ENCODE measurements at places on chromosomes 12 and 14.
A peak's percentile ranks its signal among the peaks of the same experiment; 100 is the strongest.

- DNase-seq: no peak
Measured at GRCh38 chr12:19423166-19423930, 15.9 kb upstream of the AEBP2 start.

- no peak for DNase-seq
Measured at GRCh38 chr12:10289005-10289754, 18.5 kb upstream of the KLRD1 start.

- no peak for DNase-seq
Measured at GRCh38 chr14:51002406-51002999, 58.2 kb upstream of the PYGL start.

GRCh38 chr12:57171668-57172067 is 24.2 kb upstream of the LRP1-AS start:
- no peak for DNase-seq

- no peak for DNase-seq
Measured at GRCh38 chr12:13539051-13539450, 342.5 kb downstream of the EMP1 start.

GRCh38 chr14:78448164-78449094 is 278.3 kb downstream of the NRXN3 start:
- DNase-seq: peak; percentile 32

- no peak for DNase-seq
Measured at GRCh38 chr14:95250140-95250769, 69.5 kb downstream of the CLMN start.

- no peak for DNase-seq
Measured at GRCh38 chr14:89266754-89267153, 150.3 kb downstream of the FOXN3 start.

DNA sequence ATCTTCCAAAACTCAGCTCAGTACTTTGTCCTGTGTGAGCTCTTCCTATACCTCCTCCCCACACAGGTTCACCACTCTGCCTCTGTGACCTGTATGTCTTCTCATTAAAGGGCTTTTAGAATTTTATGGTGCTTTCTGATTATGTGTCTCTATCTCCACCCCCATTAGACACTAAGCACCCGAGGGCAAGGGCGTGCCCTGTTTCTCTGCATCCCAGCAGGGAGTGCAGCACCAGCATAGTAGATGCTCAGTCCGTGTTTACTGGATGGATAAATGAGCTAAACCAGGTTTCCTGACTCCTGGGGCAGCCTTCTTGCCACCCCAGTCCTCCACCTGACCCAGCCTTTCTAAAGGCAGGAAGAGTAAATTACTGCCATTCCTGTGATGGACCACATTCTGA is 333.8 kb downstream of the CACNA1C start:
- DNase-seq: no peak

DNA sequence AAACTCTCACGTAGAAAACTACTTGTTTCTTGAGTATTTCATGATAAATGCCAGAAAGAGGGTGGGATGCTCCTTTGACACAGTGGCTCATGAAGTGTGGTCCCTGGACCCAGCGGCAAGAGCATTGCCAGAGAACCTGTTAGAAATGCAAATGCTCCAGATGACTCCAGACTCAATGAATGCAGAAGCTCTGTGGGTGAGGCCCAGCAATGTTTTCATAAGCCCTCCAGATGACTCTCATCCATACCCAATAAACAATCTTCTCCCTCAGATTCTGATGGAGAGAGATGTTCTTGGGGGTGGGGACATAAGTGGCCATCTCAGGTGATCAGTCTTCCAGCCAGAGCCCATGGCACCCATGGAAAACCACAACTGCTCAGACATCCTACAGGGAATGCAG is 88.9 kb downstream of the SMOC1 start:
- no peak for DNase-seq

GRCh38 chr12:18990856-18991255 is 138.7 kb upstream of the PLEKHA5 start:
- DNase-seq: no peak

- no peak for DNase-seq
Measured at GRCh38 chr12:47192051-47192450, 112.3 kb upstream of the AMIGO2 start.

DNA sequence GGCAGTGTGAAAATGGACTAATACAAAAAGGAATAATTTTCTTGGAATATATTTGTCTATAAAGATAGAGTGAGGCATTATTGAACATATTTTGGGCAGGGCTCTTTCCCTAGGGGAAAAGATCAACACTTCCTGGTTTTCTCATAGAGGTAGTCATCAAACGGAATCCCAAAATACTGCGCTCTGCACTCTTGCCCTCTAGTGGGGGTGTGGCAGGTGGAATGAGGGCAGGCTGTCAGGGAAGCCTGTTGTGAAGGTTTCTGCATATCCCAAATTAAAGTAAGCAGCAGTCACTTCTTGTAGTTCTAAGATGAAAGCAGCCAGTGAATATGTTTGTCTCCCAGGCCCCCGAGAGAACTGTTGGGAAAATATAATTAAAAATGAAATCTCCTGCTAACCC is 666.8 kb upstream of the TMEM132C start:
- no peak for DNase-seq

DNA sequence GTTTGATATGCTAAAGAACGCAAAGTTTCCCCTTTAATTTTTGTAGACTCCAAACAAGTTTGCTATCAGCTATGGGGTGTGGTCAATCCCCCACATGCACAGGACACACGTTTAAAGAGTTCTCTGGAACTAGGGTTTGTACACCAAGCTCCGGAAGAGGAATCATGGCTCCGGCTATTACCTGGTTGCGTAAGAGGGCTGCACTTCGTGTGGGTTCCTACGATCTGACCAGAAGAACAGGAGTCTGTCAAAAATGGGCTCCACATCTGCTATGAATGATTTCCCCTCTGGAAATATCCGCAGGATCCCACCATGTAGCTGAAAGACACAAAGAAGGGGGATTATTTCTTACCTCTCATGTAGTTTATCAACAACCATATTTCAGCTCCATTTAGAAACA is 22.0 kb downstream of the EGLN3 start:
- DNase-seq: no peak

DNA sequence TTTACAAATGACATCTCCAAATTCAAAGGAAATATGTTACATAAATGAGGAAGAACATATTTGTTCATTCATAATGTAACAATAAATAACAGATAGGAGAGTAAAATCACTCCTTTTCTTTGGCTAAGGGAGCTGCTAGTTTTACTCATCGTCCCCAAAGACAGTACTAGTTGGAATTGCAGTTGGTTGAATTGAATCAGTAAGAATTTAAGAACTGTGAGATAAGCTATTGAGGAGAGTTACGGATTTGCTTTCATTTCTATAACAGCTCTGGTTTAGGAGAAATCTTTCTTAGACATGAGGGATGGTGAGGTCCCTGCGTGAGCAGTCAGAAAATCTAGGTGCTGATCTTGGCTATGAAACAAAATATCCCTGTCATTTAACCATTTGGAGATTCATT is 402.8 kb downstream of the AEBP2 start:
- DNase-seq: no peak

DNA sequence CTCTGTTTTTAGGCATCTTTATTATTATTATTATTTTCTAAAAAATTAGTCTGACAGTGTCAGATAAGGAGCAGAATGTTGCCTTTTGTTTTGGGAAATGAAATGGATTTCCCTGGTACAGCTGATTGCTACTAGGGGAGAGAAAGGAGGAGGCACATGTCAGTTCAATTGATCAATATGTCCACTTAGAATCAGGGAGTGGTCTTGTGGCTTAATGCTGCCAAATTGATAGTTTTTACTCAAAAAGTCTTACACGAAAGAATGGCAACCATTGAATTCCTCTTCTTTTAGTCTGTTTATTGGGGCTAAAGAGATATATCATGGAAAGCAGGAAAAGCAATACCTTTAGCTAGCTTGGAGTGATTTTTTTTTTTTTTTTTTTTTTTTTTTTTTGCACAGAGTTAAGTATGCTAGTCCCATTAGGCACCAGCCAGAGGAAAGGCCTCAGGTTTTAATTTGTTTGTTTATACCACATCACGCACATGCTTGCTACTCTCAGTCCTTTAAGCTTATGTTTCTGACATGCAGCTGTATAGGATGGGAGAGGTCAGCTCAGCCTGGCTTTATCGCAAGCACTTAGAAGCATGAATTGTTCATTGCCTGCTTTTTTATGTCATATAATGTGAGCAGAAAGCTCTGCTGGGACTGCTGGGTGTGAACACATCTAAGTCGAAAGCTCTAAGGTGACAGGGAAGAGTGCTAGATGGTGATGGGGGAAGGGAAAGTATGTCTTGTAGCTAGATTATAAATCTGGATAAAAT is 1.4 kb downstream of the AKAP6 start:
- no peak for DNase-seq

DNA sequence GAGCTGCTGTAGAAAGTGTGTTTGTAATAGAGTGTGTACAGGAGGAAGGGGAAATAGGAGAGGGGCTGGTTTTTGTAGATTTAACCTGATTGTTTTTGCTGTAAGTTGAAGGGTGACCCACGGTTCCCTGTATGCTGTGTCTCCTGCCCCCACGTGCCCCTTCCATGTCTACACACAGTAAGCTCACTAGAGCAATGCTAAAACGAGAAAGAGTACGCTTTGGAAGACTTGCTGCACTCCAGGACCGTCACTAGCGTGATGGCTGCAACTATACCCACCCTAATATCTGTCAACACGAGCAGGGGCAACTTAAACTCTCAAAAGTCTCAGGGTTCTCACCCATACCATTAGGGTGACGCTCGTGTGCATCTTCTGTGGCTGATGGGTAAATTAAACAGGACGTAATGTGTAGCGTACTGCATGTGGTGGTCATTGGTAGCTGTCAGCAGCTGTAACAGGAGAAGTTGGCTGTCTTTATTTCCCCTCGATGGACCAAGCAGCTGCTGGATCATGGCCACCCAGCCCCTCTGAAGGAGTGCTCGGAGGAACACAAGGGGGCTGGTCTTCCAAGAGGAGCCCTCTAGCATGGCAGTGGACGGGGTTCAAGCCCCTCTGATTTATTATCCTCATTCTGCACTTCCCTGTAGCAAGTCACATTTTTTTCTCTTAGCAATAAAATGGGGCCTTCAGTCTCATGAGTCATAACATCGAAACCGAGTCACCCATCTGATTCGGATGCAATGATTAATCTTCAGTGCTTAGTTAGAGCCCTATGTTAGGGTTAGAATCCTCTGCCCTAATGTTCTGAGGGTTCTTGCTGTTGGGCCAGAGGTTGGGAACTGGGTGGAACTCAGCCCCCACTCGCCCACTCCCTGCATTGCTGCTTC is 14.0 kb downstream of the CCND2 start:
- DNase-seq: peak; percentile 74

DNA sequence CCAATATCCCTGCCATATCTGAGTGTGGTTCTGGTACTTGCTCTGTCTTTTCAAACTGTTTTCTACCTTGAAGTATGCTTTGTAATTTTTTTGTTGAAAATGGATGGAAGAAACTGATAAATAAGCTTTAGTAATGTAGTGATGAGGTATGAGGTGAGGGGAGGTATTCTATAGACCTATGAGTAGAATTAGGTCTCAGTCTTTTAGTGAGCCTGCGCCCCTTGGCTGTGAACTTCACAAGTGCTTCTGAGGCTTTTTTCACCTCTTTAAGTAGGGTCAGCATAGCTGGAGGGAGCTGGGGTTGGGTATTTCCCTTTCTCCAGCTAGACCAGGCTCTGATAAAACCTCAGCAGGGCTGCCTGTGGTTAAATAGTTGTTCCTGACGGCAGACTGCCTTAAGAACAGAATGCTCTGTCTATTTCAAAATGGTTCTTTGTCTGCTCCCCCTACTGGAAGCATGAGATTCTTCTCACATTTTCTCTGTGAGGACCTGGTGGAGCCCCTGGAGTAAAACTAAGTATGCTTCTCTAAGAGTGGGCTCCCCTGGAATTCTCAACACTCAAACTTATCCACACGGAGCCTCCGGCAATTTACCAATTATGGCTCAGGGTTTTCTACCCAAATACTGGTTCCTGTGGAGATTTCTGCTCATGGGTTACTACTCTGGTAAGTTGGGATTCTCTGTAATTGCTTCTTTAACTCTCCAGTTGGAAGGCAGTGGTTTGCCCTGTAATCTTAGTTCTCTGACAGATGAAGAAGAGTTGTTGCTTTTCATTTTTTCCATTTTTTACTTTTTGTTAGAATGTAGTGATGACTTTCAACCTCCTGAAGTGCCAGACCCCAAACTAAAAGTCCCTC is 13.1 kb downstream of the KRT5 start:
- peak; percentile 40 for DNase-seq

GRCh38 chr12:84435682-84436081 is 476.9 kb downstream of the SLC6A15 start:
- no peak for DNase-seq

- DNase-seq: no peak
Measured at GRCh38 chr12:131735476-131736445, 24.9 kb downstream of the SFSWAP start.

GRCh38 chr14:96956464-96957239 is 159.5 kb downstream of the VRK1 start:
- no peak for DNase-seq

DNA sequence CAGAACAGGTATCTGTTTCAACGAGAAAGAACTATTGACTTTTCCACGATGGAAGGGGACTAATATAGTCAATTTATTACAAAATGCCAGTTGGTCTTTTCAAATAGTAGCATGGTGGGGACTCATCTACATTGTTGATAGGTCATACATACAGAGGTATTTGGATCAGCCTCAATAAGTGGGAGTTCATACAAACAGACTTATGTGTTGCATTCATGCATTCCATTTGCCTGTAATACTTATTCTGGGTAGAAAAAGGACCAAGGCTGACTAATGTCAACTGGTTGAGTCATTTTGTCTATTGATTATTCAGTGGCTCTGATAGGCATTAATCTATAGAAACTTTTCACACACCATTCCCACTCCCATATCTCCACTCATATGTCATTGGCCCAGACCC is 41.5 kb upstream of the GLIPR1 start:
- no peak for DNase-seq

DNA sequence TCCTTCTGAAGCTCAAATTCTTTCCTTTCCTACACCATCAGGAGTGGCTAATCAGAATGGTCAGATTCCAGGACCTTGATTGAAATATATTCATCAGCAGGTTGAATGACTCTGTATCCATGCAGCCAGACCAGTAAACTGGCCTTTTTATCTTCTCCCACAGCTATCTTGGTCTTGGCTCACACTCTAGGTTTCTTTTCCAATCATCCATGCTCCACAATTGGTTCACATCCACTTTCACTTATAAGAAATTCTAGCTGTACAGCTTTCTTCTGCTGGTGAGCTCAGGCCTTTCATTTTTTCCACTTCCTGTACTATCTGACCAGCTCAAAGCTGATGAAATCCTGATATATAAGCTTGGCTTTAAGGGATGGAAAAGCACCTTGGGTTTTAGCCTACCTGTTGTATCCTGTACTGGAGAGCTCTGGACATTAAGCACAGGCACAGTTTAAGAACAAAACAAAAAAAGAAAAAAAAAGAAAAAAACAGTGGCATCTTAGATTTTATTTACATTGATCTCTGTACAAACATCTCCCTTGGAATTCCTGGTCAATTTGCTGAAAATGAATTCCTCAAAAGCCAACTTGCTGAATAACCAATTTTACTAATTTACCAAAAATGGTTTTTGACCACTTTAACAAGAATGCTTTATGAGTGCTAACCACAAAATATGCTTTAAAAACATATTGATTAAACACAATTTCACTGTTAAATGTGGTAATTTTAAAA is 91.6 kb upstream of the PAWR start:
- DNase-seq: no peak
